Stimulated activated CD4-positive, alpha-beta T cell treated with anti-CD3 and anti-CD28 coated beads, Interleukin-4, amount 100 ng/mL, for 1 hour (primary cell): ENCODE measurements at places on chromosomes 3 and 15.

GRCh38 chr3:157159037-157159761, 748 bp downstream of the CCNL1 start:
- DNase-seq = peak; percentile 79

- no peak for DNase-seq
Measured at GRCh38 chr3:162302983-162303624, 806.5 kb downstream of the OTOL1 start.

- no peak for DNase-seq
Measured at GRCh38 chr3:127915115-127915936, at the start of gene KBTBD12. Gene KBTBD12 (plus strand): TSS chr3:127915232. CDS start chr3:127923062, 7,830 bp downstream.

GRCh38 chr3:117868766-117869165, 1159.2 kb downstream of the TUSC7 start:
- DNase-seq = no peak

DNA sequence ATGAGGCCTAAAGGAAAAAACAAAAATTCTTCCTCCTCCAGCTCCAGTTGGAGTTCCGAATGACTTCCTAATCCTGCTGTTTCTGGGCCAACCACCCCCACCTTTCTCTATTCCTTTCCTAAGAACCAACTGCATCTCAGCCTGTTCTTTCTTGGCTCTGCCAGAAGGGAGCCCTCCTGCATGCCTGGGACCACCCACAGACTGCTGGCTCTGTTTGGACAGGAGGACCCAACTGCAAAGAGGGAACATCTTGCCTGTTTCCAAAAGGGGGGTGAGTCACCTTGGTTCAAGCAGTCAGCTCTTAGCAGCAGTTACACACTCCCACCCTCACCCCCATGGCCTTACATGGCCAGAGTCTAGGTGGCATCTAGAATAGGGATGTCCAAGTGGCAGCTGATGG, 116.0 kb upstream of the PRICKLE2 start:
- no peak for DNase-seq

GRCh38 chr3:58560771-58561311, 16.4 kb downstream of the FAM107A start:
- no peak for DNase-seq

DNA sequence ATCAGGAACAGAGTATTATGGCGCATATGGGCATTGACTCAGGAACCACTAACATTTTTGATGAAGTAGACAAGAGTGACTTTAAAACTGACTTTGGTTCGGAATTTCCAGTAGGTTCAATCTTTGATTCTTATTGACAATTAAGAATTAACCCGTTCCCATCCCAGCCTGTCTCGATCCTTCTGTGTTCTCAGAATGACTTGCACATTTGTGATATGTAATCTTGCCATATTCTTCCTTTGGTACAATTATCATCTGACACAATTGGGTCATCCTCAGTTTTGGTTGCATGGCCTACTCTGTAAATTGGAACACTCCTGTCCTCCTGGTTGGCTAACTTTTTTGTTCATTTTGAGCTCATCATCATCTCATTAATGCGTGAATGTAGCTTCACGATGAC, 10.5 kb downstream of the GPR171 start:
- no peak for DNase-seq

DNA sequence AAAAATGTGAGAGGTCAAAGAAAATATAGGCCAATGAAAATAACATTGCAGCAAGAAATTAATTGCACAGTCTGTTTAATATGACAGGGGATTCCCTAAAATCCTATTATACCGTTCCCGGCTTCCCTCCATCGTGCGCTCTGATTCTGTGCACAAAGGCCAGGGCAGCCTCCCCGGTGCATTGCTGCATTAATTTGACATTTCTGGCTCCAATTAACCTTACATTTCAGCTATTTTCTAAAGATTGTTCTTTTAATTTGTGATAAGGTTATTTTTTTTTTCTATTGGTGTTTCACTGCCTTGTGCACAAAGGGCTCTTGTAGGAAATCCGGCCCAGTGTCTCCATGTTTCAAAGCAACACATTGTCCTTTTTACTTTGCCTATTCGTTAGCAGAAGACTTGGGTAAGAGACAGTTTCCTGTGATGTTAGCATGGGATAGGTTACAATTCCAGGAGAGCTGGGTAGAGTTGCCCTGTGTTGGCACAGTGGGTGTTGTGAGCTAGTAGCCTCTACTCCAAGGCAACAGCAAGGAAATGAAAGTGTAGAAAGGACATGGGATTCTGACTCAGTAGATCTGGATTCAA, 257.3 kb upstream of the IGF1R start:
- DNase-seq = no peak

- no peak for DNase-seq
Measured at GRCh38 chr15:79078763-79079410, 11.7 kb downstream of the RASGRF1 start.

GRCh38 chr3:21417991-21418390, 333.0 kb downstream of the ZNF385D start:
- DNase-seq = no peak

DNA sequence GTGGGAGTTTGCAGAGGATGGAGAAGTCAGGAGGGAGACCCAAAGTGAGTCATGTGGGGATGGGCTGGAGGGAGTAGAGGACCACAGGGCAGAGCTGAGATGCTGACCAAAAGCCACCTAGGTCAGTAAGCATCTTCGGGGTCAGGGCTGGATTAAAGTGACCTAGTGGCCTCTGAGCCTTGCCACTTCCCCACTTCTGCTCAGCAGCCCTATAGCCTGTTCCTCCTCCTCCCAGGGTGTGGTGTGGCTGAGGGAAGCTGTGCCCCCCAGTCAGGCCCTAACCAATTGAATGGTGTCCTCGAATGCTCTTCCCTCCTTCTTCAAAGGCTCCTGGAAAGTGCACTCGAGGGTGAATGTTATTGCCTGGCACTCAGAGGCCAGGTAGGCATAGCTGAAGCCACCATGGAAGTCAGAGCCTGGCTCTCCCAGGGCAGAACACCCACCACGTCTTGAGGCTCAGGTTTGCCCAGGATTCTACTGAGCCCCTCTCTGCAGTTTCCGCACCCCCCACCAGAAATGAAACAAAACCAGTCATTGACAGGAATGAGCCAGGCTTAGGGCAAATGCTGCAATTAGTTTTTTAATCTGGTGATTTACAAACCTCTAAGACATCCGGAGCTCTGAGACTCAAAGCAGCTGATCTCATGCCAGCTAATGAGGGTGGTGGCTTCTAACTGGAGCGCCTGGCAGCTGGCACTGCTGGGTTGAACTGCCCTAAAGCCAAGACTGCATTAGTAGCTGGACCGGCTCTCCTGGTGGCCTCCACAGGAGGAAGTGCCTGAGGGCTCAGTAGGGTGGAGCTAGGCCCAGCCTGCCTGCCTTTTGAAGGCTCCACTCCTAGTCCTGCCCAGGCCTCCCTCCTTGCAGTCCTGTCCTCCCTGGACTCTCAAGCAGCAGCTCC, 26.0 kb upstream of the VIPR1 start:
- DNase-seq = no peak

DNA sequence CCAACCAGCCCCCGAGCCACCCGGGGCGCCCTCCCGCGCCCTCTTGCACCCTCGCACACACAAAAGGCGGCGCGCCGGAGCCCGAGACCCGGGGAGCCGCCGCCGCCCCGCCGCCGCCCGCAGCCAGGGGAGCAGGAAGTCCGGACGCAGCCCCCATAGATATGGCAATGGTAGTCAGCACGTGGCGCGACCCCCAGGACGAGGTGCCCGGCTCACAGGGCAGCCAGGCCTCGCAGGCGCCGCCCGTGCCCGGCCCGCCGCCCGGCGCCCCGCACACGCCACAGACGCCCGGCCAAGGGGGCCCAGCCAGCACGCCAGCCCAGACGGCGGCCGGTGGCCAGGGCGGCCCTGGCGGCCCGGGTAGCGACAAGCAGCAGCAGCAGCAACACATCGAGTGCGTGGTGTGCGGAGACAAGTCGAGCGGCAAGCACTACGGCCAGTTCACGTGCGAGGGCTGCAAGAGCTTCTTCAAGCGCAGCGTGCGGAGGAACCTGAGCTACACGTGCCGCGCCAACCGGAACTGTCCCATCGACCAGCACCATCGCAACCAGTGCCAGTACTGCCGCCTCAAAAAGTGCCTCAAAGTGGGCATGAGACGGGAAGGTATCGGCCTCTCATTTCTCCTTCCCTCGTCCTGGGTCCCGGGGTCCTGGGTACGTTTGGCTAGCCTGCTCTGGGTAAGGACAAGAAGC, 1.6 kb downstream of the NR2F2 start:
- DNase-seq = no peak

DNA sequence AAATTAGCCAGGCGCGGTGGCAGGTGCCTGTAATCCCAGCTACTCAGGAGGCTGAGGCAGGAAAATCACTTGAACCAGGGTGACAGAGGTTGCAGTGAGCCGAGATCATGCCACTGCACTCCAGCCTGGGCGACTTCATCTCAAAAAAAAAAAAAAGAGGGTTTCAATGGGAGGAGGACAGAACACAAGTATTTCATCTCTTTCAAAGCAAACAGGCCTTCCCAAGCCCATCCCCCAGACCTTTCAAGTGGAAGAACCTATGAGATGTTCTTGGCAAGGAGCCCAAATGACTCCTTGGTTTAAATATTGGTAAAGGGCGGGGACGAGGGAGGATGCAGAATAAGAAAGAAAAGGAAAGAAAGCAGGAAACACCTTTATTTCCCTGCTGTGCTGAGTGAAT, 62.2 kb upstream of the MCF2L2 start:
- DNase-seq = no peak

DNA sequence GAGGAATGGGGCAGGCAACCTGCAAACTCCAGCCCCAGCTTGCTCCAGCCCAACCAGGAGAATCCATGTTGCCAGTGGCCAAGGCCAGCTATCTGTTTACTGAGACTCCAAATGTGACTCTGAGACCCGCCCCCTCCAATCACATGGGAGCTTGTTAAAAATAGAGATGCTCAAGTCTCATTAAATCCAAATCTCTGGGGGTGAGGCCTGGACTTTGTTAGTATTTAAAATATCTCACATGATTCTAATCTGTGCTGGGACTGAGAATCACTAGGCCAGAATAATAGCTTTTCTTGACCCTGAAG, 224.2 kb upstream of the TBL1XR1 start:
- DNase-seq = no peak

- no peak for DNase-seq
Measured at GRCh38 chr3:119716998-119717397, 14.2 kb downstream of the CFAP91 start.

DNA sequence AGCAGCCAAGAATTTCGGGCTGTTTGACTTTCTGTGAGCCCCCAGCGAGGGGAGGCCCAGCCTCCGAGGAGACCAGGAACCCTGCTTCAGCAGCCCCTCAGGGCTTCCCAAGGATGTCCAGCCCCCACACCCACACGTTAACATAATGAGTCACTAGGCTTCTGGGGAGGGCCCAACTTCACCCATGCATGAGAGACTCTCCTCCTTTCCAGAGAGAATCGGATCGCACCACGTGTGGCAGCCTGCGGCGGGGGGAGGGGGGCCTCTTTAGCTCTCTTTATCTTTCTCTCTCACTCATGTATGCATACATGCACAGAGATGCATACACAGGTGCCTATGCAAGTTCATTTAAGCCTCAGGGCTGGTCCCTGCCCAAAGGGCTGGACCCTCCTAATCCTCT, 3.1 kb upstream of the AP2M1 start:
- DNase-seq = no peak

DNA sequence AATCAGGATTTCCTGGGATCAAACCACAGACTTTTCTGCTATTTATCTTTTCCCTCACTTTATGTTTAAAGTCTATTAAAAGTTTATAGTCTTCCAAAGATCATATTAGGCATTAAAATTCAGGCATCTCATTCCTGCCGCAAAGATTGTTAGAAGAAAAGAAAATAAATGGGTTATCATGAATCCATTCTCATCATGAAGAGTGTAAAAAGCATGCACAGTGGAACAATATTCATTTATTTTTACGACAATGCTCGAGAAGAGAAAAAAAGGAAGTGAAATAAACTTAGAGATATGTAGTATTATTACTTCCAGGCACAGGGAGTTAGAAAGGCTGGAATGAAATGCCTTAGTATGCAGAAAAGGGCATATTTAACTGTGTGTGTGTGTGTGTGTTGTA, 213.7 kb upstream of the PLSCR5 start:
- DNase-seq = no peak

DNA sequence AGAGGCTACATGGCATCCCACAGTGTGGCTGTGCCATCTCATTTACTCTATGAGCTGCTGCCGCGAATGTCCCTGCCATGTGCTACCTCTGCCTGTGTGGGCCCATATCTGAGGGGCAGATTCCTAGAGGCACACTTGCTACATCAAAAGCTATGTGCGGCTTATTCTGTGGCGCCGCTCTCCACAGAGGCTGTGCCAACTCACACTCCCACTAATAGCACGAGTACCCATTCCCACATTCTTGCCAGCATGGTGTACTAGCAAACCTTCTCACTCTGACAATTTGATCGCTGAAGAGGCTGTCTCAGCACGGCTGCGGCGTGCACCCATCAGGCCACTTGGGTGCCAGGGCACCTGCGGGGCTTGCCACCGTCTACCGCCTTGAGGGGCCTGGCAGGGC, 31.2 kb upstream of the MUSTN1 start:
- no peak for DNase-seq

DNA sequence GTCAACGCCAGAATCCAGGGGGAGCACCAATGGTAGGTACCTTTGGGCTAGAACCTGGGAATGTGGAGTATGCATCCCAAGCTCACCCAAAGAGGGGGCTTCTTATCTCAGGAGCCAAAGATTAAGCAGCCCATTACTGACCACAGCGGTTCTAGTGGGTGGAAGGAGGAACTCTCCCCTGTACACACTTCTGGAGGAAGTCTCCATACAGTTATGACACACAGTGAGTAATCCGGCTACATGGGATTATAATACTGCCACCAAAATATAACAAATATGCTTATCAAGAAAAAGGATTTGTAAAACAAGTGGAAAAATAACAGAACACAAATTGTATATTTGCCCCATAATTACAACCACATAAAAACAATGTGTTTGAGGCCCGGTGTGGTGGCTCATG, 8.4 kb downstream of the MYO1E start:
- DNase-seq = no peak

DNA sequence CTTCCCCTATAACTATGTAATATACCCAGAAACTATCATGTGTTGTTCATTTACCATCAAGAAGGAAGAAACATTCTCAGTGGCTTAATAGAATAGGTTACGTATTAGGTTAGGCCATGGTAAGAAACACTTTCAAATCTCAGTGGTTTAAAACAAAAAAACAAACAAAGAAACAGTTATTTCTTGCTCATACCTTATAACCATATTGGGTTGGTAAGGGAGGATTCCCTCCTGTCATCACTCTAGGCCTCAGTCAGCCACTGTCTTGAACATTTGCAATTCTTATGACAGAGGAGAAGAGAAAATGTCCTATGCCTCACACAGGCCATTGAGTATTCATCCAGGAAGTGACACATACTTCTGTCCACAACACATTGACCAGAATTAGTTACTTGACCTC, 727.7 kb upstream of the NECTIN3 start:
- no peak for DNase-seq
